ENCODE measurements at places on chromosomes 4 and X.

- DNase-seq: no peak
Observed at GRCh38 chr4:48985976-48986653, at the start of gene CWH43. TSS of gene CWH43 (plus strand) at chr4:48986275. CDS start at chr4:48986430, 155 bp downstream.

DNA sequence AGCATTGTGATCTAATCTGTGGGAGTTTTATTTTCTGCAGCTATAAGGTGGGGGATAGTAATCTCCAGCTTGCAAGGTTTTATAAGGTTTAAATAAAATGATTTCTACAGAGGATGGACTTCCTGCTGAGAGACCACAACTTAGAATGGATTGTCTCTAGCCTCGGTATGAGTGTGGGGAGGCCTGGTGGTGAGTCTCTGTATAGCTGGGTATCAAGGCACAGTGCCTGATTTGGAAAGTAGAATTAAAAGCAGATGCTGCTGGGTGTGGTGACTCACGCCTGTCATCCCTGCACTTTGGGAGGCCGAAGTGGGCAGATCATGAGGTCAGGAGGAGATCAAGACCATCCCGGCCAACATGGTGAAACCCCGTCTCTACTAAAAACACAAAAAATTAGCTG, 162.0 kb upstream of the GATB start:
- DNase-seq: no peak

DNA sequence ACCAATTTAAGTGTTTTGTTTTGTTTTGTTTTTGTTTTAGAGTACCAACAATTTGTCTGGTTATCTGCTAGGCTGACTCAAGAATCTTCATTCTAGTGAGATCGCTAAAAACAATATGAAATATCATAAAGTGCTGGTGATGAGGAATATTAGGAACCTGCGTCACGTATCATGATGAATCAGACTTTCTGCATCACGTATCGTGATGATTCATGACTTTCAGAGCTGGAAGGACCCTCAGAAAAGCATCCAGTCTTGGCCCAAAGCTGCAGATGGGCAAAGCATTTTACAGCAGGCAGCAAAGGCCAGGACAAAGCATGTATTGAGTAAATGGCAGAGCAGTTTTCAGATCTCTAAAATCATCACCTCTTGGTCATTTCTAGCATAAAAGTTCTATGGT, 278.0 kb upstream of the BOD1L1 start:
- no peak for DNase-seq

DNA sequence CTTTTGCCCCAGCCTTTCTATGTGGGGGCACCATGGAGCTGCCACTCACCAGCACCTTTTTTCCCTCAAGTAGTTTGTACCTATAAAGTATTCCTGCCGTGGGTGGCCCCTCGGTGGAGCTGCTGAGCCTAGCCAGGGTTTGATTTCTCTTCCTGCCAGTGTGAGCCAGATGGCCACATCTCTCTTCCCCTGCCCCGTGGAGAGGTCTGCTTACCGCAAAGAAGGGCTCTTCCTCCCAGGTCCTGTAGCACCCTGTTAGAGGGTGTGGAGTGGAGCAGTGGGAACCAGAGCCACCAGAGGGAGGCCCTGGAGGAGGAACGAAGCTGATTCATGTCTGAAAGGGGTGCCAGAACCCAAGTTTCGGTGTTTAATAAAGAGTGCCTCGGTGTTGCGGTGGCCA, 95.4 kb downstream of the PTTG2 start:
- no peak for DNase-seq

- DNase-seq: no peak
Observed at GRCh38 chr4:5822619-5823018, 70.3 kb downstream of the CRMP1 start.

DNA sequence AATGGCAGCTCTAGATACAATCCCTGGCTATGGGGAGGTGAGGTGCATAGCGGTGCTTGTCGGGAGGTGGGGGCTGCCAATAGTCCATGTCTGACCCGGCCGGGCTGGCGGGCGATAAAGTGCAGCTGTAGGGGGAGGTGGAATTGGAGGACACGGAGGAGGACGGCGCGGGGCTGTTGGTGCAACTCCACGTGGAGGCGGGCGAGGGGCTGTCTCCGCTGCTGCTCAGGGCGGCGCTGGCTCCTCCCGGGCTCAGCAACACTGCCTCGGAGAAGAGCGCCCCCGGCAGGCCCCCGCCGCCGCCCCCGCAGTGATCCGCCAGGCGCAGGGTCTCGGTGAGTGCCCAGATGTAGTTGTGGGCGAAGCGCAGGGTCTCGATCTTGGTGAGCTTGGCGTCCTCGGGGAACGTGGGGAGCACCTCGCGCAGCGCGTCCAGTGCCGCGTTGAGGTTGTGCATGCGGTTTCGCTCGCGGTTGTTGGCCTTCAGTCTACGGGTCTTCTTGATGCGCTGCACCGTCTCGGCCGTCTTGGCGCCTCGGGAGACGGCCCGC, 1.3 kb downstream of the NEUROG2 start:
- no peak for DNase-seq

DNA sequence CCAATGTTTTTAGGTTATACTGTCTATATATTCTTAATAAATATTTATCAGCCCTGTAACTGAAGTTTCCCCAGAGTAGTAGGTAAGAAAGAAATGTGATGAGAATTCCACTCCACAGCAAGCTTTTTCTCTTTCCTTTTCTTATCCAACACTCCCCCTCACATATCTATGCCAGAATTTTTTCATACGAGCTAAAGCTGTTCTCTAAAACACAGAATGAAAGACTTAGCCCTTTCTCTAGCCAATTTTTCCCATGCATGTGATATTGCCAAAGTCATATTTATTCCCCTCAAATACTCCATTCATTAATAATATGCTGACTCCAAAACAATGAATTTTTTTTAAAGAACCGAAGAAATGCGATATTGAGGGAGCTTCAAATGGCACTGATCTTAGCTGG, 32.3 kb downstream of the VEGFC start:
- no peak for DNase-seq

- DNase-seq: no peak
Observed at GRCh38 chrX:45517090-45517973, 316.7 kb upstream of the DIPK2B start.

DNA sequence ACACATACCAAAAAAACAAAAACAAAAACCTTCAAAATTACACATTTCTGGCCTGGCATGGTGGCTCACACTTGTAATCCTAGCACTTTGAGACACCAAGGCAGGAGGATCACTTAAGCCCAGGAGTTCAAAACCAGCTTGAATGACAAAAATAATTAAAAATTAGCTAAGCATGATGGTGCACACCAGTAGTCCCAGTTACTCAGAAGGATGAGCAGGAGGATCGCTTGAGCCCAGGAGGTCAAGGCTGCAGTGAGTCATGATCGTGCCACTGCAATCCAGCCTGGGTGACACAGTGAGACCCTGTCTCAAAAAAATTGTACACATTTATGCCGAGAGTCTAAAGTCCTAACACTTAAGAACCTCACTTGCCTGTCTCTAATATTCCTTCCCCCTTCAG, 18.3 kb downstream of the SLC39A8 start:
- DNase-seq: no peak
